ENCODE measurements at places on chromosomes 3 and 15.

DNA sequence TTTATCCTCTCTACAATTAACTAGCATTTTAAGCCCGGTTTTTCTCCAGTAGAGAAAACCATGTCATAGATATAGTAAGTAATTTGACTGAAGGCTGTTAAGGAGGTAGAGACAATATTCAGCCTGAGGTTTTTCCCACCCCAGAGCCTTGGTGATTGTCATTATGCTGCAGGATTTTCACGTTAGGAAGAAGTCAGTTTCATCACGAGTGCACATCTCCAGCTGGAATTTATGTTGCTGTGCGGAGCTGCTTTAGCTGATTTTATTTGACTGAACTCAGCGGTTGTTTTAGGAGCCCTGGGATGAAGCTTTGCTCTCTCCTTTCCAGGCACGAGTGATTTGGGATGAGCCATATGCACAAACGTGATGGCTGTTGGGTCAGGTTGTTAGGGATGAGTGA is 271.3 kb upstream of the RGMA start:
- DNase-seq = no peak

GRCh38 chr3:60650171-60650570 is 601.1 kb downstream of the FHIT start:
- DNase-seq = no peak

DNA sequence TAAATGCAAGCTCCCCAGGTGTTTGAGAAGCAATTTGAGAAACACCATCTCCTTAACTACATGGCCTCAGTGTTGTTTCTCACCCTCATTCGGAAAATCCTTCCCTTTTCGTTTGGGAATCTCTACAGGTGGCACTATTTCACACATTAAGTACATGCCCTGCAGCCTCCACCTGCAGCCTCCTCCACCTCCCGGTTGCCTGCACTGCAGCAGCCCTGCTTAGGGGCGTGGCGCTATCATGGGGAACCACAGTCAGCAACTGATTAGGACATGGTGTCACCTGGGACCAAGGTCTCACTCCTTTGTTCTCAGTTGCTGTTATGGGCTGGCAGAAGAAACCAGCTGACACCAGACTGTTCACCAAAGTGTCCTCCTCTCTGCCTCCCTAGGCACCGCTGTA is 11.7 kb upstream of the ZNF774 start:
- no peak for DNase-seq

DNA sequence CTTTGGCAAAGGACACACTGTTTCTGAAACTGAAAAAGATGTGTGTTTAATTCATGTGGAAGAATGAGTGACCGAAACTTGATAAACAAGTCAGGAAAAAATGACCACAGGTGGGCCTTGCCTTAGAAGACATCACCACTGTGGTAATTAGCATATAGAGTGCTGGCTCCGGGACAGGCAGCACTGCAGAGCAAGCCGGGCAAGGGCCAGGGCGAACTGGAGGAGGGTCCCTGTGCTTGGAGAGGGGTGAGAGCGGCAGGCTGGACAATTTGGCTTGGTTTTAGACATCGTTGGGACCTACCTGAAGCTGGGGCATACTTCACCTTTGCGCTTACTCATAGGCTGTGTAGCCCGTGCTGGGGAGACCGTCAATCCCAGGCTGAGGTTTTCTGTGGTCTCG is 8.2 kb downstream of the RTP3 start:
- DNase-seq = no peak

- no peak for DNase-seq
These were observed 2.5 kb upstream of the NLGN1 start for GRCh38 chr3:173395073-173395411.

- no peak for DNase-seq
These were observed 111.1 kb downstream of the FMN1 start for GRCh38 chr15:33083232-33084081.

- DNase-seq = no peak
These were observed 13.1 kb downstream of the DNAAF4 start for GRCh38 chr15:55494931-55495330.
